ENCODE measurements at places on chromosomes 1 and 21.

GRCh38 chr21:45473496-45474322 lies 68.5 kb downstream of the SLC19A1 start:
- DNase-seq, result no peak

DNA sequence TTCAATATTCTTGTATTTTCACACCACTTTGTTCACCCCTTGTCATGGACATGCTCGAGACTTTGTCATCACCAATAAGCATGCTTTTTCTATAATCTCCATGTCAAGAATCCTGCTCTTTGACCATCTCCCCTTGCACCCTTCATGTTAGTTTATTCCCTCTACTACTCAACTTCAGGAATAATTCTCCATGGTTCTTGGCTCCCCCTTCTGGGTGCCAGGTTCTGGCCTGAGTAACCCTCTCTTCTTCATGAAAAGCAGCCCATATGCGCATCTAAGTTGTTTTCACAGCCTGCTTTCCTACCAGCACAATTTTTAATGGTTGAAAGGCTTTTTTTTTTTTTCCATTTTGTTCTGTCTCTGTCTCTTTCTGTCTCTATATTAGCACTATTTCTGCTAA lies 160.7 kb downstream of the LEPR start:
- DNase-seq, result no peak

DNA sequence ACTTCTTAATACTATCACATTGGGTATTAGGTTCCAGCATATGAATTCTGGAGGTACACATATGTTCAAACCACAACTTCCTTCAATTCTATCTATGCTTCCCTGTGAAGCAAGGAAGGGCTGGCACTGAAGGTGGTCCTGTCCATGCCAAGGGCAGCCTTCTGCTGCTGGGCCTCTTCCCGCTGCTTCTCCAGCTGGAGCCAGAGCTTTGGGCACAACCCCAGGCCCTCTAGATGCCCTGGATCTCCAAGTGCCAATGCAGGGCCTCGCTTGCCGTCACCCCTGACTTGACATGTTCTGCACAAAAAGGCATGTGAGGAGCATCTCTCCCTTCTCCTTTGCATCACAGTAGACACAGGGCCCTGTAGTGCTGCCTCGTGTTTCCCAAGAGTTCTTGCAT lies 62.6 kb downstream of the STYXL2 start:
- no peak for DNase-seq

- no peak for DNase-seq
Measured at GRCh38 chr1:18861590-18861989, 2.1 kb upstream of the TAS1R2 start.

- no peak for DNase-seq
Measured at GRCh38 chr1:8818325-8818775, 910 bp upstream of the RERE start.

DNA sequence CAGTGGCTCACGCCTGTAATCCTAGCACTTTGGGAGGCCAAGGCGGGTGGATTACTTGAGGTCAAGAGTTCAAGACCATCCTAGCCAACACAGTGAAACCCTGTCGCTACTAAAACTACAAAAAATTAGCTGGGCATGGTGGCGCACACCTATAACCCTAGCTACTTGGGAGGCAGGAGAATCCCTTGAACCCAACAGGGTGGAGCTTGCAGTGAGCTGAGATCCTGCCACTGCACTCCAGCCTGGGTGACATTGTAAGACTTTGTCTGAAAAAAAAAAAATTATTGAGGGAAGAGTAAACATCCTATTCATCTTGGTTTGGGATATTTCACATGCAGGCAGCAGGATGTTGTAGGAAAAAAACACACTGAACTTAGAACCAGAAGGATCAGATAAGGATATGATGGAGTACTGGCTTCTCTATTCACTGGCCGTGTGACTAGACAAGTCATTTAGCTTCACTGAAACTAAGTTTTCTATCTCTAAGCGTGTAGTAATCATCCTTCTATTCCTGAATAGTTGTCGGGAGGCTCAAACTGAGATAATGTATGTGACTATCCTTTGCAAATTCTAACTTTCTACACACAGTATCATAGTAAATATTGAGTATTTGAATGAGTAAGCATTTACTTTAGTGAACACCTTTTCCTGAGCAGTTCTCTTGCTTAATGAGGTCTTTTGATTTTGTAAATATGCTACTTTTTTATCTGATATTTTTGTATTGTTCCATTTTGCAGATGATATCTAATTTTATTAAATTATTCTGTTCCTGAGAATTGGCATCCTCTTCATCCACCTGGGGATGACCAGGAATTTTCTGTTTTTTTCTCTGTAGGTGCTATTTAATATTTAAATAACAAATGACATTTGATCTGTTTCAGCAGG lies 18.2 kb downstream of the CAP1 start:
- DNase-seq, result no peak

DNA sequence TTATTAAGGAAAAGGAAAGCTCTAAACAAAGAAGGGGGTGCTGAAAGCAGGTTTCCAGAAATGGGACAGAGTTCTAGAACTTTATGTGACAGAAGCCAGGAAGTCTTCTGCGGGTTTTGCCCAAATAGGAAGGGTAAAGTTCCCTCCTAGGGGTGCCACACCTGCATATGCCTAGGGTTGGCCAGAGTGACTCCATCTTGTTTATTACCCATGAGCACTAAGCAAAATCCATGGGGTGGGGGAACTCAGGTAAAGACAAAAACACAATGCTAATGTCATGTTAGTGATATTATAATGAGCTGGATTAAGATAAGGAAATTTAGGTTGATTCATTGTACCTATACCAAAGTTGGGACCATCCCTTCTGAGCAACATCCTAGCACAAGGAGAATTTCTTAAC lies 1132.7 kb downstream of the KCNT2 start:
- no peak for DNase-seq

Data from SK-N-DZ (cell line).